NCI-H1417 treated with DMSO at 0.1 percent for 48 hours (cell line): ENCODE measurements at places on chromosomes 6 and 20.
A peak's percentile ranks its signal among the peaks of the same experiment; 100 is the strongest.

GRCh38 chr20:19378058-19378457 lies 165.6 kb downstream of the SLC24A3 start:
- no peak for DNase-seq

- DNase-seq: no peak
Measured at GRCh38 chr6:164124986-164125385, 710.5 kb downstream of the QKI start.

- DNase-seq: no peak
Measured at GRCh38 chr6:156718647-156719394, 58.4 kb upstream of the ARID1B start.

DNA sequence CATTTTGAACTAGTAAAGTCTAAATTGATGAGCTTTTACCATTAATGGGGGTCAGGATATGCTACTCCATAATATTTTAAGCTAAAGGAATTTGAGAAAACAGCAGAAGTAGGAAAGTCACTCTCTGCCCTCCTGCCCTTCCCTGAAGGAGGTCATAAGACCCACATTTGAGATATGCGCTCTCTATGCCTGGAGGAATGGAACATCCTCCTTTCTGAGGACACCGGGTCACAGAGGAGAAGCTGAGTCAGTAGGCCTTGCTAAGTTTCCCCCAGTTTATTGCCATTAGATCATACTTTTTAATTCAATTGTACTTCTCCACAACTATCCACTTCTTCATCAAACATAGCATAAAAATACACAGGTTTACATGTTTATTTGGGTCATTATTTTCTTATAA lies 40.3 kb downstream of the AKAP7 start:
- DNase-seq: no peak

DNA sequence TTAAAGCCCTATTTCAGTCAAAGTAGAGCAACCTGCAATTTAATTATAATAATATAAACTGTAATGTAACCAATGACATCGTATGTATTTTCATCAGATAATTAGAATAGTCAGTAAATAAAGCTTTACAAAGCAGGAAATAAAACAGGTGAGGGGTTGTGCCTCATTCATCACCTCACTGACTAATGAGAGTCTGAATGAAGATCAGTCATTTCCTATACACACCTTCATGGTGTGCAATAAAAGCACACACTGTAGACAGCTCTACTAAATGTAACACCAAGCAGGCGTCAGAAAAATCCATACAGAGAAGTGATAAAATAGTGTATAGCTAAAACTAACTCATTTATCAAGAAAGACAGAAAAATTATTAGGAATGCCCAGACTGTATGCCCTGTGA lies 105.9 kb downstream of the MAN1A1 start:
- peak; percentile 9 for DNase-seq

DNA sequence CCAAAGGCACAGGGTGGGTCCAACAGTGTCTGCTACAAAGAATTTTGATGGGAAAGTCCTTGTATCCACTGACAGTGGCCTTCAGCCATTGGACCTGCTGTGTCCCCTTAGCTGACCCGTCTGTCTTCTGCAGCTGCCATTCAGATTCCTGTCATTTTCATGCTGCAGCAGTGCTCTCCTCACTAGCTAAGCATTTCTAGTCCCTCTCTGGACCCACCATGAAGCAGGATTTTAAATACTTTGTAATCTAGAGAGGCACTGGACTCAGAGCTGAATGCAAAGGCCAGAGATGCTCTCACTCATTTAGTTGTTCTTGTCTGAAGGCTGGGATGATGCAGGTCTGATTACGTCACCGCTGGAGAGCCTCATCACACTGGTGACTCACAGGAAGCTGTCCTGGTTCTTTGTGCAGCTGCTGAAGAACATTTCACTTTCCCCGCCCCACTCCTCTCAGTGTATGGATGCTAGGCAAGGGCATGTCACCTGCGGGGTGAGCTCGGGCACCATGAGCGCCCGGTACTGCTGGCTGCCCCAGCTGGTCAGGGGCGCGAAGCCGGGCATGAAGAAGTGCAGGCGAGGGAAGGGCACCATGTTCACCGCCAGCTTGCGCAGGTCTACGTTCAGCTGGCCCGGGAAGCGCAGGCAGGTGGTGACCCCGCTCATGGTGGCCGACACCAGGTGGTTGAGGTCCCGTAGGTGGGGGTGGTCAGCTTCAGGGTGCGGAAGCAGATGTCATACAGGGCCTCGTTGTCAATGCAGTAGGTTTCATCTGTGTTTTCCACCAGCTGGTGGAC lies 19.4 kb upstream of the TUBB2A start:
- no peak for DNase-seq

GRCh38 chr6:117557951-117558350 lies 44.4 kb downstream of the GOPC start:
- no peak for DNase-seq

GRCh38 chr6:158832026-158832425 lies 12.9 kb upstream of the EZR start:
- DNase-seq: no peak

DNA sequence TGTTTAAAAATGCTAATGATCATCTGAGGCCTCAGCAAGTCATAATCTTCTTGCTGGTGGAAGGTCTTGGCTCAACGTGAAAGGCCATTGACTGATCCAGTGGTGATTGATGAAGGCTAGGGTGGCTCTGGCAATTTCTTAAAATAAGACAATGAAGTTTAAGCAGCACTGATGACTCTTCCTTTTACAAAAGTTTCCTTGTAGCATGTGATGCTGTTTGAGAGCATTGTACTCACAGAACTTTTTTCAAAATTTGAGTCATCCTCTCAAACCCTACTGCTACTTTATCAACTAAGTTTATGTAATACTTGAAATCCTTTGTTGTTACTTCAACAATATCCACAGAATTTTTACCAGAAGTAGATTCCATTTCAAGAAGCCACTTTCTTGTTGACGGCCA lies 382.3 kb downstream of the ESR1 start:
- no peak for DNase-seq

DNA sequence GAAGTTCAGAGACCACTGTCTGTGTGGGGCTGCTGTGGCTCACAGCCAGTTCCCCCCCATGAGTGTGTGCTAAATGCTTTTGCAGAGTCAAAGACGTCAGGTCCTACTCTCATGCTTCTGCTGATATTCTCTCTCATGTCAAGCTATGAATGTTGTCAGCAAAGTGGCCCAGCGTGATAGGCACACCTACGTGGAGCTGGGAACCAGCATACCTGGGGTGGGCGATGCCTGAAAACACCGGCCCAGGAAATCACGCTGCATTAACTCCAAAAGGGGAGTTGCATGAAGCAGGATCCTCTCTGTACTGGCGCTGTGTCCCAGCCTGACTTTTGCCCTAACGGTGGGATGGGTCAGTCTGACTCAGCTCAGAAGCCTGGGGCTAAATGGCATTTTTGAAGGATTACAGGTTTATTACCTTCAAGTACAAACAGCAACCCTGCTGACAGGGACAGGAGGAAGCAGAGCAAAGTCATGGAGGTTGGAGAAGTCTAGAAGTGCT lies 9.0 kb upstream of the MRPS10 start:
- no peak for DNase-seq

GRCh38 chr6:112227411-112227810 lies 27.0 kb downstream of the LAMA4 start:
- no peak for DNase-seq

- DNase-seq: no peak
Measured at GRCh38 chr6:165098165-165098564, 211.2 kb downstream of the C6orf118 start.

DNA sequence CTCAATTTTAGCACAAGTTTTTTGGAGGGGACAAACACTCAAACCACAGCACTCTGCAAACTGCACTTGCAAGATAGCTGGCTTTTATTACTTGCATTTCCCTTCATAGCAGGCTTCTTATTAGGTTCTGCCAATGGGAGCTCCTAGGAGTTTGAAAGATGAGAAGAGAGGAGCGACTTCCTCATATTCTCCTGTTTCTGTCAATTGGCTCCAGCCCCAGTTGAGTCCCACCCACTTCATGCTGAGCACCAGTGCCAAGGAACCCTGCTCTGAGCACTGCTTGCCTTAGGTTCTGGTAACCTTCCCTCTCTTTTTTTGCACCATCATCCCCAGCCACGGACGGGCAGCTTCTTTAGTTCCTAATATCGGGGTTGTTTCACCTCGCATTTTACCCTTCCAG lies 67.9 kb downstream of the PSMB1 start:
- DNase-seq: no peak
